Mammary epithelial cell (primary cell): ENCODE measurements at places on chromosomes 3 and 15.

GRCh38 chr3:195876297-195877064 is 31.9 kb downstream of the TNK2 start:
- no peak for DNase-seq

DNA sequence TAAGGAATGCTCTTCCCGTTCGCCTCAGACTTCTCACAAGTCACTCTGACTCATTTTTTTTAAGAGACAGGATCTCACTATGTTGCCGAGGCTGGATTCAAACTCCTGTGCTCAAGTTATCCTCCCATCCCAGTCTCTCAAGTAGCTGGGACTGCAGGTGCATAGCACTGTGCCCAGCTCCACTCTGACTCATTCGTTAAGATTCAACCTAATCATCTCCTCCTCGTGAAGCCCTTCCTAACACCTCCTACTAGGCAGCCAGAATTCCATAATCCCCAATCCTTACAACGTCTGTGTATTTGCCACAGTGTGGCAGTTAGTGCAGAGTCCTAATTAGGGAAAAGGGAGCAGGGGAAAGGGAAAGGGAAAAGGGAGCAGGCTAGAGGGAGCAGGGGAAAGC is 26.4 kb upstream of the DCLK3 start:
- DNase-seq, result no peak

- no peak for DNase-seq
Observed at GRCh38 chr3:187734841-187735240, 10.4 kb downstream of the BCL6 start.

GRCh38 chr15:80967991-80968510 is 21.6 kb downstream of the MESD start:
- no peak for DNase-seq

DNA sequence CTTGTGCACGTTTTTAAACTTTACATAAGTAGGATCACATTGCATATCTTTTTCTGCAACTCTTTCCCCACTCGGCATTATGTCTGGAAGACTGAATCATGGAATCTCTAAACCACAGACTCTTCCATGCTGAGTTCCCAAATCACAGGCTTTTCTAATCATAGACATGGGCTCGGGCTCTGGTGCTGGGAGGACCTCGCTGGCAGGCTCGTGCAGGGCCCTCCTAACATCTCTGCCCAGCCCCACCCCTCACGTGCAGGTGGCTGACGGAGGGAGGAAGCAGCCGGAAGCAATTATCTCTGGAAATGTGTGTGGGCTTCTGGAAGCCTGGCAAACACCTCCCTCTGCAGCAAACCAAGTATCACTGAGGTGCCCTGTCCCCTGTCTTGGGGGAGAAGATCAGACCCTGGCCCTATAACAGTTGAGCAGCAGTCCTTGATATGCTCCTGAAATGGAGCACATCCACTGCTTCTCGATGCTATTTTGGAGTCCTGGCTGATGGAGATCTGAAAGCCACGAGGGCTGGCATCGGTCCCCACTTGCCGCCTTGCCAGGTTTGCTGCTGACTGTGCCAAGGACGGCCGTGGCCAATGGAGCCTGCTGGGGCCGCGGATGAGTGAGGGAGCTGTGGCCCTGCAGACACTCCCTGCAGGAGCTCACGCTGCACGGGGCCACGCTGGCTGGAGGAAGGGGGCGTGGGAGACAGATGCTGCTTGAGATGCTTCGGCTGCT is 4.4 kb upstream of the IQSEC1 start:
- DNase-seq, result no peak

- no peak for DNase-seq
Observed at GRCh38 chr3:98008855-98009254, 26.3 kb downstream of the GABRR3 start.

DNA sequence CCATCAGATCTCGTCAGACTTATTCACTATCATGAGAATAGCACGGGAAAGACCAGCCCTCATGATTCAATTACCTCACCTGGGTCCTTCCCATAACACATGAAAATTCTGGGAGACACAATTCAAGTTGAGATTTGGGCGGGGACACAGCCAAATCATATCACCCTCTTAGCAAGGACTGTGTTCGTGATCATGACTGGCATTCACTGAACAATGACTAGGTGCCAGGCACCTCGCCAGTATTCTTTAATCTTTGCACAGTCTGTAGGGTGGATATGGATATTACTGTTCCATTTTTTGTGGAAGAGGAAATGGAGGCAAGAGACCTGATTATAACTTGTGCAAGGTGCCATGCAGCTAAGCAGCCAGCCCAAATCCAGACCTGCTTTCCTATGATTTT is 77.5 kb downstream of the IGF1R start:
- DNase-seq, result no peak

DNA sequence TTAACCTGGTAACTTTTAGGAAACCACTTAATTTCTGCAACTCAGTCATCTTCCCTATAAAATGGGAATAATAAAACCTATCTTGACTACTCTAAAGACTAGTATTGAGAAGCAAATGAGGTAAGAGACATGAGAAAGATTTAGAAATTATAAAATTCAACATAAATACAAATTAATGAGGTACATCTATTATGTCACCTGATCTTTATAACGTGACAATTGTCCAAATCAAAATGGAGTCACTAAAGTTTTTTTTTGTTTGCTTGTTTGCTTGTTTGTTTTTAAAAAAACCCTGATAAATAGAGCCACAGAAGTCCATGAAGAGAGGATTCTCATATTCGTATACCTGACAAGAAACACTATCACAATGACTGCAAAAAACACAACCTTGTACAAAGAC is 242.8 kb downstream of the LRRN1 start:
- no peak for DNase-seq

DNA sequence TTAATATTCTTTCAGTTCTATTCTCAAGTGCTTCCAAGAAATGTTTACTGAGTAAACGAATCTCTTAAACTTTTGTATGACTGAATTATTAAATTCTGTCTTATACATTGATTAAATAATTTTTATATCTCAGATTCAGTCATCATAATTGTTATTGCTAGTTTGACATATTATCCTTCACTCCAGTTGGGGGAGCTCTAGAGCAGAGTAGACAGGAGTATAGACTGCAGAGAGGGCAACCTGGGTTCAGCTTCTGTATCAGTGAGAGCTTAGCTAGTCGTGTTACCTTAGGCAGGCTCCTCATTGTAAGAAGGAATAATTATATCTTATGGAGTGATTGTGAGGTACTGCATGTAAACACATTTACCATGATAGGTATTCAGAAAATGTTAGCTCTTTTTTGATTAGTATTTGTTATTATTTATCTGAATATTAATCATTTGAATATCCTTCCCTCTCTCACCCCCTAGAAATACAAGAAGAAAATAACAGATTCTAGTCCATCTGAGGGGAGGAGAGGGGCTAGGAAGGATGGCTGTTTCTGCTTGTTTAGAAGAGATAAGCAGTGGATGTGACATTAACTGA is 31.0 kb upstream of the ZCWPW2 start:
- peak; percentile 39 for DNase-seq

GRCh38 chr3:116394365-116394764 is 50.9 kb downstream of the LSAMP start:
- DNase-seq, result no peak

GRCh38 chr15:49135342-49135857 is 20.0 kb downstream of the COPS2 start:
- DNase-seq, result no peak

DNA sequence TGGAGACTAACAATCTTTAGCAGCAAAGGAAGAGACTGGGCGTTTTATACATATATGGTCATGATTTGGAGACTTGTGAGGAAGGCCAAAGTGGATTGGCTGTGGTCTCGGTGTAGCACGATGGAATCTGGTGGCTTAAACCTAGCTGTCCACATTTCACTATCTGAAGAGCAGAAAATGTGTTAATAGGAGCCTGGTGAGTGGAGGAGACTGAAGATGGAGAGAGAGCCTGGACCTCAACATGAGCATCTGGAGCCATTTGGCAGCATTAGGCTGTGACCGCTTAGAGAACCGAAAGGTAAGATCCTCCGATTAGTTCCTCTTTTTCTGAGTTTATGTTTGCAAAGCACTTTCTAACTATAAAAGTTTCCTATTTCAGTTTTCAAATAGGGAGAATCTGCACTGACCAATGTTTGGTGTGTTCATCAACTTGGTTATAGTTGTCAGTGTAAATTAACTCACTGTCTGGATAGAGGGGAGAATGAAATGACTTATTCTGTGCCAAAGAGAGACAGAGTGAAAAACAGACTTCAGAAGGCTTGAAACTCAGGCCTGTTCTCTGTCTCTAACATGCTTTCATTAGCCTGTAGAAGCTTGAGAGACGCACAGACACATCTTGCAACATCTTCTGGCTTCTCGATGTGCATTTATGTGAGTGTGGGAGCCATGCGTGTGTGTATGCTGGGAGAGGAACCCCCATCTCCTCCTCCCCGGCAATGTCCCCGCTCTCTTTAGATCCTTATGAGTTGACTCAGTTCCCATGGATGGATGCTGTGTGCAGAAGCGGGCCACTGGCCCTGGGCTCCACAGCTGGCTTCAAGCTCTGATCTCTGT is 244.7 kb upstream of the TBL1XR1 start:
- DNase-seq, result no peak

DNA sequence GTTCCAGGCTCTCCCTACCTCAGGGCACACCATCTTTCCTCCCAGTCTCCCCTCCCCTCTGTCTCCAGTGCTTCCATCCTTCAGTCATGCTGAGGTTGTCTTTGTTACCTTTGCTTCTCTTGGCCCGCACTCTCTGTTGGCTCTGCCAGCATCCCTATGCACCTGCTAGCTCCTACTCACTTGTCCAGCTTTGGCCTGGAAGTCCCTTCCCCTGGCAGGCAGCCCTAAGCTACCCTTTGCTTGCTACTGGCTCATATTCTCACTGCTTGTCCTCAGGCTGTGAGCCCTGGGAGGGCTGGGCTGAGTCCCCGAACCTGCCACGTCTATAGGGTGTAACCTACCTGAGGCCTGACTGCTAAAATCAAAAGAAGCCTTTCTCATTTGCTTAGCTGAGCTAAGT is 122.7 kb downstream of the PGPEP1L start:
- no peak for DNase-seq

GRCh38 chr15:62895139-62895866 is 147.2 kb upstream of the TPM1 start:
- peak; percentile 48 for DNase-seq

- peak; percentile 26 for DNase-seq
Observed at GRCh38 chr15:57376696-57377477, 582 bp downstream of the CGNL1 start.

GRCh38 chr3:171646357-171647133 is 163.7 kb downstream of the PLD1 start:
- DNase-seq, result peak; percentile 46

GRCh38 chr3:143158014-143158988 is 38.7 kb downstream of the CHST2 start:
- peak; percentile 89 for DNase-seq

- no peak for DNase-seq
Observed at GRCh38 chr3:179956416-179956830, 80.3 kb downstream of the PEX5L start.

- no peak for DNase-seq
Observed at GRCh38 chr3:185484296-185484695, 14.5 kb downstream of the TMEM41A start.

GRCh38 chr3:184872200-184872599 is 60.2 kb downstream of the VPS8 start:
- DNase-seq, result no peak

DNA sequence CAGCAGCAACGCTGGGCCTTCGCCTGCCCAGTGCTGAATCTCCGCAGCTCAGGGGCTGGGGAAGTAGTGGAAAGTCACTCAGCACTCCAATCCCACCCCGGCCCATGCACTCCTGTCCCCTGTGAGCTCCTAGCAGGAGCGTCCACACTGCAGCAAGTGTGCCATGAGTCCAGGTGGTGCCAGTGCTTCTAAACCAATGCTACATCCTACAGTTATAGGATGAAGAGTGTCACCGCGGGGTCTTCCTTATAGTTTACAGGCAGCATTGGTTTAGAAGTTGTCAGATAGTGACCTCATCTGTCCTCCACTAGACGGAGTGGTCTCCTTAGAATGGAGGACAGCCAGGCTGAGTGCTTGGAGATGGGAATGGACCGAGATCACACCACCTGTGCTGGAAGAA is 221.4 kb downstream of the GABRB3 start:
- no peak for DNase-seq

GRCh38 chr3:123695152-123695551 is 110.3 kb upstream of the HACD2 start:
- DNase-seq, result no peak

DNA sequence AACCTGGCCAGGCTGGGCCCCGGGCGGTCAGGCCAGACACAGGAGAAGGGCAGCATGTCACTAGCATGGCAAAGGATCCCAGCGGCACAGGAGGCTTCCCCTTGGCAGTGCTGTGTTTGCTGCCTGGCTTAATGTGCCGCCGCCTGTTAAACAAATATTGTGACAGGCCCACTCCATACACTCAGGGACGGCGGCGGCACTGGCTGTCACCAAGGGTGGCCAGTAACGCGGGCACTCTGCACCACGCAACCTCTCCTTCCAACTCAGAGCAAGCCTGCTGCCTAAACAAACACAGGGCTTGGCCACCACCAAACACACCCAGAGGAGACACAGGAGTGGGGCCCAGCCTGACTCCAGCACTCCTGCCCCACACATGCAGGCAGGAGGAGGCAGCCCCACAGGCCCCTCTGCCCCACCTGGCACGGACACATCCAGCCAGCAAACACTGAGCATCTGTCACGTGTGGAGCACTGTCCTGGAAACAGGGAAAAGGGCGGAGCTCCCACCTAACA is 48.0 kb downstream of the TPRA1 start:
- DNase-seq, result no peak

GRCh38 chr15:43441316-43441715 is 51.6 kb downstream of the TP53BP1 start:
- no peak for DNase-seq

DNA sequence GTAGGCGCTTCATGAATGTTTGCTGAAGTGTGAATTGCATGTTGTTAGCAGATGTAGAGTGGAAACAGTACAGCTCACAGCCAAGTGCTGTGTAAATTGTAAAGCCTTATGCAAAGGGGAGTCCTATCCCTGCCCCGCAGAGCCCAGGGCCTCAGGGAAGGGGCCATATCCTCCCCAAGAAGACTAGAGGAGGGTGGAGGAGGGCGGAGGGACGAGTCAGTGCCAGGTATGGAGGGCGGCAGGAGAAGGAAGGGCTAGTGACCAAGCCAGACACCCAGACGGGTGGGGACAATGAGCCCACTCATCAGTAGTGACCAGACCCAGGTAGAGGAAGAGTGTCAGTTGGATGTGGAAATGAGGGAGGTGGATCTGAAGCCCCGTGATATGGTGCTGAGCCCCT is 45.2 kb downstream of the ZNF710 start:
- no peak for DNase-seq

GRCh38 chr3:155739154-155739553 is 5.7 kb downstream of the PLCH1 start:
- no peak for DNase-seq

GRCh38 chr3:23926246-23926645 is 9.3 kb downstream of the RPL15 start:
- no peak for DNase-seq

- DNase-seq, result no peak
Observed at GRCh38 chr3:87997298-87997697, 61.5 kb downstream of the CGGBP1 start.

- no peak for DNase-seq
Observed at GRCh38 chr3:150105886-150106612, 135.4 kb upstream of the PFN2 start.
